Effector memory CD4-positive, alpha-beta T cell (primary cell): ENCODE measurements at places on chromosomes 1 and 21.
A peak's percentile ranks its signal among the peaks of the same experiment; 100 is the strongest.

DNA sequence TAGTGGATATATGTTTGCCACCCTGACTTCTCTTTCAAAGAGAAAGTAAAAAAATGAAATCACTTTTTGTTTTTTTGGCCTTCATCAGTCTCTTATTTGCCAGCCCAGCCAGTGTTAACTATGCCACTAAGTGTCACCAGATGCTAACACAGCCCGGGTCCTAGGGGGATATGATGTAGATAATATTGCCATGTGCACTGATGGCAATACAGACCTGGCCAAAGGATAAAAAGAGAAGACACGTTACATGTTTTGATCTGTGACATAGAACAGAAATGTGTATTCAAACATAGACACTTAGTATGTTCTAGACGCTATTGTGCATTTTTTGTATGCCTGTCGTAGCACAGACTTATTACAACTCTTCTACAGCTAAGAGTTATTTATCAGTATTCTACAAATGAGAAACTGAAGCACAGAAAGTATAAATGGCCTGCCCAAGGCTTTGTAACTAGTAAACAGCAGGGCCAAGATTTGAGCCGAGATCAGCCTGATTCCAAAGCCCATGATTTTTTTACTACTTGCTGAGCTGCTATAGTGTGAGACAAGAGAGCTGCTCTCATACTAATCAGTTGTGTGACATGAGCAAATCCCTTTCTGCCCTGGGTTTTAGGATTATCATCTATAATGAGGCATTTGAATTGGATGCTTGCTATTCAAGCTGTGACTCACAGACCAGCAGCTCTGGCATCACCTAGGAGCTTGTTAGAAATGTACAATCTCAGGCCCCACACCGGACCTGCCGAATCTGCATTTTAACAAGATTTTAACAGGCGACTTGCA, 6.3 kb downstream of the LRRC53 start:
- no peak overlapping the region for H3K27ac ChIP-seq
- no peaks in the 10 kb centered on the region for H3K4me1 ChIP-seq
- no peaks in the 10 kb centered on the region for H3K36me3 ChIP-seq
- no peaks in the 10 kb centered on the region for H3K27me3 ChIP-seq
- DNase-seq, result no peak

- H3K36me3 ChIP-seq, result peaks cover 20% of the 10 kb centered on the region
- DNase-seq, result no peak
- H3K4me1 ChIP-seq, result peaks cover 9% of the 10 kb centered on the region
- H3K4me3 ChIP-seq, result no peak overlapping the region
- no peaks in the 10 kb centered on the region for H3K27me3 ChIP-seq
These were observed 5.9 kb downstream of the RGS16 start for GRCh38 chr1:182598296-182598695.

DNA sequence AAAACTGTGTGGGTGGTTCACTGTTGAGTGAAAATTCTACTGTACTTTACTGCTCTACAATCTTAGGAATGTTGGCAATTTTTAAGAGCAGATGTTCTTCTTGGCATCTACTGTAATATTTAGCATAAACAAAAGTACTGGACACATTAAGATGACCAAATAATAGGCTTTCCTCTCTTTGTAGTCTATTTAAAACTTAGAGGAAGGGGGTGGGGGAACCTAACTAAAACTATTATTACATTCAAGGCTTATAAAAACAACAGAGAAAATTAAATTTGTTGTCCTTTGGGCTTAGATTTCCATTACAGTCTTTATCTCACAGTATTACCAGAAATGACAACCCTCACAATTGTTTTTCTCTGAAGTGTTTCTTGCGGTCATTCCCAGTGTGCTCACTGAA, 181.2 kb downstream of the PLPPR4 start:
- no peak for DNase-seq
- H3K36me3 ChIP-seq, result no peaks in the 10 kb centered on the region
- no peak overlapping the region for H3K27ac ChIP-seq
- peaks cover 5% of the 10 kb centered on the region for H3K27me3 ChIP-seq

GRCh38 chr1:21818656-21819055, 6.6 kb downstream of the LDLRAD2 start:
- no peaks in the 10 kb centered on the region for H3K27me3 ChIP-seq
- no peaks in the 10 kb centered on the region for H3K36me3 ChIP-seq
- H3K4me3 ChIP-seq, result no peak overlapping the region
- H3K27ac ChIP-seq, result no peak overlapping the region

DNA sequence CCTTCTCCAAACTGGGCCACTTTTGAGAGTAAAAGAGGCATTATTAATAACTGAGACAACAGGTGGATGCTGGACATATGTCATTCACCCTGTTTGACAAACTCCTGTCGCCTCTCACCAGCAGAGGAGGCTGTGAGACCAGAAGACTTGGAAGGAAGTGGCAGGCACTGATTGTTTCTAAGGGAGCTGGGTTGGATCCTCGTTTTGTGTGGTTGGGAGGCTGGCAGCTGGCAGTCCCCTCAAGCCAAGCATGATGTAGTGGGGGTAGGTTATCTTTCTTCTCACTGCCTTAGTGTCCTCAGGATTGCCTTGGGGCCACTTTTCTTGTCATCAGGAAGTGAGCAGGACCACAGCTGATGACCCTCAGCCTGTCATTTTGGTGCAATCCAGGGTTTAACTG, 86.5 kb upstream of the KCNJ15 start:
- no peak for DNase-seq
- no peaks in the 10 kb centered on the region for H3K27me3 ChIP-seq
- no peaks in the 10 kb centered on the region for H3K36me3 ChIP-seq
- H3K4me1 ChIP-seq, result no peaks in the 10 kb centered on the region
- H3K27ac ChIP-seq, result no peak overlapping the region
- no peak overlapping the region for H3K4me3 ChIP-seq

DNA sequence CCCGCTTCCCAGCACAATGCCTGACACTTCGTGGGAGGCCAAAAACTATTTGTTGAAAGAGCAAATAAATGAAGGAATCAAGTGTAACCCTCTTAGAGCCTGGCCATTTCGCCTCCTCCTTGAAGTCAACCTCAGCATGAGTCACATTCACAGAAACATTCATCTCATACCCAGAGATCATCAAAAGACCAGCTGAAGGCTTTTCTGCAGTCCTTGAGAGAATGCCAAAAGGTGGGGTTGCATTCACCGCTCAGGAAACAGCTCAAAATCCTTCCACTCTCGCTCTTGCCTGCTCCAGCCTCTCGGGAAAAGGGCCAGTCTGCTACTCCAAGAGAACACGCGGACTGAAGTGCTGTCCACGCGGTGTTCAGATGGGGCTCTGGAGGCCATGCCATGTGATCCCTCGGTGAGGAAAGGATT, 90.0 kb downstream of the VWA5B1 start:
- H3K27ac ChIP-seq, result no peak overlapping the region
- no peaks in the 10 kb centered on the region for H3K36me3 ChIP-seq
- H3K4me3 ChIP-seq, result no peak overlapping the region
- no peak for DNase-seq
- no peaks in the 10 kb centered on the region for H3K27me3 ChIP-seq

DNA sequence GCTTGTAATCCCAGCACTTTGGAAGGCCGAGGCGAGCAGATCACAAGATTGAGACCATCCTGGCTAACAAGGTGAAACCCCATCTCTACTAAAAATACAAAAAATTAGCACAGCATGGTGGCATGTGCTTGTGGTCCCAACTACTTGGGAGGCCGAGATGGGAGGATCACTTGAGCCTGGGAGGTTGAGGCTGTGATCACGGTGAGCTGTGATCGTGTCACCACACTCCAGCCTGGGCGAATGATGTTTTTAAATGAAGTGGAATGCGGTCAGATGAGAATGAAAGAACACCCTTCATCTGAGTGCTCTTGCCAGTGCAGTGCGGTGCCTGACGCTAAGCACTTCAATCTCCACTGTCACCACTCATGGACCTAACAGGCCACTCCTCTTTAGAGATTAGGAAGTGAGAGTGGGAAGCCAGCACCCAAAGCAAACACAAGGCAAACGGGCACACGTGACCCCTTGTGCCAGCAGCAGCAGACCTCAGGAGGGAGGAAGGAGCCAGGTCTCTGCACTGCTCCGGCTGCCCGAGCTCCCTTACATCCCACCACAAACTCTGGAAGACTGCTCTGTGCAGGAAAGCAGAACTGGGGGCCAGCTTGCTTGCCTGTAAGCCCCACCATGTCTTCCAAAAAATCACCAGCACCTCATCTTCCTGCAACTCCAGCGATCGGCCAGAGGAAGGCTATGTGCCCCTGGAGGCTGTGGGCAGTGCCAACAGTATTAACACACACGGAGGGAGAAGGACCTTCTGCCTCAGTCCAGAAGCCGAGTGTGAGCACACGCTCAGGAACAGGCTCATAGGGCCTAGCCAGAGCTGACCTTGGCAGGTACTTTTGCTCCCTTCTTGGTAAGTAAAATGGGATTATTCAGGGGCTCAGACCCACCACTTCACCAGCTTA, 9.7 kb downstream of the CTNNBIP1 start:
- no peak for DNase-seq
- H3K36me3 ChIP-seq, result no peaks in the 10 kb centered on the region
- H3K4me3 ChIP-seq, result no peak overlapping the region
- no peaks in the 10 kb centered on the region for H3K4me1 ChIP-seq

DNA sequence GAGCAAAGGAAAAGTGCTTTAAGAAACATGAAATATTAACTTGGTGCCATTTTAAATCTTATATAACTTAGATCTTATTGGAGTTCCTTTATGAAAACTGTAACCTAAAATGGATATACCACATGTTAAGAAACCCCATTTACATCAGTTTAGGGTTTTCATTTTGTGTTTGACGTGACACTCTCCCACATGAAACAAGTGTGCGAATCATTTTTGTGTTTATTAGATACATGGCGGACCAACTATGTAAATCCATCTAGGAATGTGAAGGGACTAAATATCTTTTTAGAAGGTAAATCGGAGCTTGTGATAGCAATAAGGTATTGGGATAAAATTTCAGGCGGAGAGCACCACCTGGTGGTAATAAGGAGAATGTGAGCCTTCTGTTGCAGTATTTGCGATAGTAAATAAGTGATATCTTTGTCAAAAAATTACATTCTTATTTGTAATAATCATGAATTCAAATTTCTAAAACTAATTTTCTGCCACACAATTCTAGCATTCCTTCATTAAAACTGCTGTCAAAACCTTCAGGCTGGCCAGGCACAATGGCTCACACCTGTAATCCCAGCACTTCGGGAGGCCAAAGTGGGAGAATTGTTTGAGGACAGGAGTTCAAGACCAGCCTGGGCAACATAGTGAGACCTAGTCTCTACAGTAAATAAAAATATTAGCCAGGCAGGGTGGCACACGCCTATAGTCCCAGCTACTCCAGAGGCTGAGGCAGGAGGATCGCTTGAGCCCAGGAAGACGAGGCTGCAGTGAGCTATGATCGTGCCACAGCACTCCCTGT, 31.3 kb downstream of the SMAP2 start:
- H3K36me3 ChIP-seq, result peaks cover 31% of the 10 kb centered on the region
- peak; percentile 35 for DNase-seq
- H3K4me3 ChIP-seq, result no peak overlapping the region
- H3K27me3 ChIP-seq, result no peaks in the 10 kb centered on the region
- peaks cover 22% of the 10 kb centered on the region for H3K4me1 ChIP-seq
- H3K27ac ChIP-seq, result peak overlapping the region; percentile 56

DNA sequence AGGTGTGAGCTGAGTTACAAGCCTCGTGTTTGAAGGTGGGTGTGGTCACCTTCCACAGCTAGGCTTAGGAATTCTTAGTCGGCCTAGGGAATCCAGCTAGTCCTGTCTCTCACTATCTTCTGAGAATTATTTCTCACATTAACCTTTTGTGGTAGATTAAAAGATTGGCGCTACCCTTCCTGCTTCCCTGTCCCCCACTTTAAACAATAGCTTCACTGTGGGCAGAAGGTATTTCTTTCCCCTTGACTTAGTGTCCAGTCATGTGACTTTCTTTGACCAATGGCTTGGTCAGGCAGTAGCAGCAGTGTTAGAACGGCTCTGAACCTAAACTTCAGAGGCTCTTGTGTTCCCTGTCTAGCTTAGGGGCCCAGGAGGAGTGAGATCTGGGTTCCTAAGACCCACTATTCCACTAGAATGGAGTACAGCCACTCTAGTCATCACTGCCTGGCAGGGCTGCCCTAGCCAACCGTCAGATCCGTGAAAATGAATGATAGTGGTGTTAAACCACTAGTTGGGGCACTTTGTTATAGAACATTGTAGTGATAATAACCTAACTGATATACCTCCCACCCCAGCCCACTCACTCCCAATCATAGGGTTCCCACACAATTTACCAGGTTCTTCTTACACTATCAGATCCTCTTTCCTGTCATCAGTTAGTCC, 13.9 kb upstream of the C1orf141 start:
- no peak for DNase-seq
- no peaks in the 10 kb centered on the region for H3K36me3 ChIP-seq
- no peak overlapping the region for H3K4me3 ChIP-seq
- H3K27me3 ChIP-seq, result no peaks in the 10 kb centered on the region

- DNase-seq, result no peak
- no peaks in the 10 kb centered on the region for H3K36me3 ChIP-seq
- no peak overlapping the region for H3K27ac ChIP-seq
- no peaks in the 10 kb centered on the region for H3K4me1 ChIP-seq
- H3K27me3 ChIP-seq, result no peaks in the 10 kb centered on the region
These were observed 27.0 kb downstream of the TBX15 start for GRCh38 chr1:118961156-118961555.

GRCh38 chr1:52769346-52770033, 43.2 kb downstream of the ZYG11B start:
- H3K36me3 ChIP-seq, result peaks cover 8% of the 10 kb centered on the region
- H3K4me1 ChIP-seq, result no peaks in the 10 kb centered on the region
- DNase-seq, result no peak
- no peak overlapping the region for H3K27ac ChIP-seq
- H3K27me3 ChIP-seq, result no peaks in the 10 kb centered on the region
- no peak overlapping the region for H3K4me3 ChIP-seq

DNA sequence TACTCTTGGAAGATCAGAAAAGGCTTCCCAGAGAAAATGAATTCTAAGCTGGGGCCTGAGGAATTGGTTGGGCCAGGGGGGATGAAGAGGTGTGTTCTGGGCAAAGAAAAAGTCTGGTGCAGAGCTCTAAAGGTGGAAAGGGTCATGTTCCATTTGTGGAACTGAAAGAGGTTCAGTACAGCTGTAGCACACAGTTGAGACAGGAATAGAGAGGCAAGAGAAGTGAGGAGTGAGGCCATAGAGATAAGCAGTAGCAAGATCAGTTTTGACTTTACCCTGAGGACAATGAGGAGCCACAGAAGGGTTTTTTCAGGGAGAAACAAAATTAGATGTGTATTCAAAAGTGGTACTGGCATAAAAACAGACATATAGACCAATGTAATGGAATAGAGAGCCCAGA, 30.3 kb upstream of the MUTYH start:
- no peaks in the 10 kb centered on the region for H3K4me1 ChIP-seq
- DNase-seq, result no peak
- H3K36me3 ChIP-seq, result no peaks in the 10 kb centered on the region
- H3K27me3 ChIP-seq, result no peaks in the 10 kb centered on the region
- no peak overlapping the region for H3K27ac ChIP-seq
- no peak overlapping the region for H3K4me3 ChIP-seq

- H3K4me3 ChIP-seq, result no peak overlapping the region
- H3K36me3 ChIP-seq, result no peaks in the 10 kb centered on the region
- no peak overlapping the region for H3K27ac ChIP-seq
- no peaks in the 10 kb centered on the region for H3K27me3 ChIP-seq
These were observed 54.2 kb downstream of the PTPRU start for GRCh38 chr1:29290414-29290985.

DNA sequence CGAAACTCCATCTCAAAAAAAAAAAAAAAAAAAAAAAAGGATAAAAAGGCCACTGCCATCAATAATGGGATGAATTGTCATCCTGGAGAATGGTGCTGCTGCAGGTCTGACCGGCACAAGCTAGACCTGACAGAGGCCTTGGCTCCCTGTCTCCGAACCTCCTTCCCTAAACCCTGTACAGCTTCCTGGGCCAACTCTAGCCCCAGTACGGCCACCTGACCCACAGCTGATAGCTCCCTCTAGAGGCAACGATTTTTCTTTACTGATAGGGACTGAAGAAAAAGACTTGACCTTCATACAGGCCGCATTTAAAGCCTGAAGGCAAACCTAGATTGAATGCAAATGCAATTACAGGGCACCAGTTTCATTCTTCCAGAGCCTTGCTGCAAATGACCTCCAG, 30.7 kb downstream of the NOL9 start:
- no peaks in the 10 kb centered on the region for H3K27me3 ChIP-seq
- H3K36me3 ChIP-seq, result peaks cover 35% of the 10 kb centered on the region
- H3K4me3 ChIP-seq, result no peak overlapping the region
- no peak overlapping the region for H3K27ac ChIP-seq
